ENCODE measurements at places on chromosomes 5 and 9.

DNA sequence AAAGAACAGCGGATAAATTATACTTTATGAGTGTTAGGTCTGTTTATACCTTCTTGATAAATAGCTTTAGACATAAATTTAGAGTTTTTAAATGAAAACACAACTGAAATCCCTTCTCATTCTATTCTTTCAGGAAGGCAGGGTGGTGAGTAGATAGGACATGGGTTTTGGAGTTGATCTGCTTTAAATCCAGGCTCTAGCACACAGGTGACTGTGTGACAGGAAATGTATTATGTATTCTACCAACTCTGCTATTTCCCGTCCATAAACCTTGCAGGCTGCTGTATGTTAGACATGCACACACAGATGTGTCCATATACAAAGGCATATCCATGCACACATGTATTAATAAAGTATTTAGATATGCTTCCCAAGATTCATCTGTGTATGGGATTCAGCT, 19.3 kb upstream of the CARTPT start:
- DNase-seq: no peak

GRCh38 chr5:138789771-138790242, 36.6 kb downstream of the CTNNA1 start:
- peak; percentile 18 for DNase-seq

DNA sequence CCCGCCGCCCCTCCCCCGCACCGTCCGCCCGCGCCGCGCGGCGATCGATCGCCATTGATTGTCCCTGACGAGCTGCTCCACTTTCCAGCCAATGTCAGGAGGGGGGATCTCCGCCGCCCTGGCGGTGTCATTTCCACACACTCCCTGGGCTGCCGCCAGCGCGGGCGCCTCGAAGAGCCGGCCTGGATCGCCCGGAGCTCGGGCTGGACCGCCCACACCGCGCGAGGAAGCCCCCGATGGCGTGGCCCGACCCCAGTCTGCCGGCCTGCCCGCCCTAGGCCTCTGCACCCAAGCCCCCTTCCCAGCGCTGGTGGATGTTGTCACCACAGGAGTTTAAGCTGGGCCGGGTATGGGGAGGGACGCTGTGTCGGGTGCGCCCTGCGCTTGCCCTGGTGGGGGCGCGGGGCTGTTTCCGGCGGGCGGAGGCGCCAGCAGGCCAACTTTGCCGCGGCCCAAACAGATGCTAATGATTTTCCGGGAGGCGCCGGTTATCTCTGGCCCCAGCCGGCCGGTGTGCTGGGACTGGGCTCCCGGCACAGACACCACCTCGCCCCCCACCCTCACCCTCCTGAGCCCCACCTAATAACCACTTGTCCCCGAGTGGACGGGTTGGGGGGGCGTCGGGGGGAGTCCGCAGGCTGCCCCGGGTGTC, 10.6 kb upstream of the CXXC5 start:
- DNase-seq: peak; percentile 68

DNA sequence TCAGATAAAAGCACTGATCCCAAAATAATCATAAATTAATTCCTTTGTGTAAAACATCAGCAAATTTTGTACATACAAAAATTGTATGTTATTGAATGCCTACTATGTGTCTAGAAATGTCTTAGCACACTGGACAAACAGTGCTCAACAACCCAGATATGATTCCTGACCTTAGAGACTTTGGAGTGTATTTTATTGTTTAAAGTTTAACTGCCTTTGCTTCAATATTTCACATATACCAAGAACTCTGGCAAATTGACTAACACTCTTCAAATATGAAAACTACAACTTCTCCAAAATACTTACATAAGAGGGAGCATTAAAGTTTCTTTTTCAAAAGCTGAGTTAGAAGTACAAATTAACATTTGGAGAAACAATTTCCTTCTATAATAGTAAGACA, 231.9 kb downstream of the MLLT3 start:
- DNase-seq: no peak

- DNase-seq: no peak
These were observed 159.3 kb downstream of the NR3C1 start for GRCh38 chr5:143244000-143244736.

- DNase-seq: no peak
These were observed 238.0 kb upstream of the PTGER4 start for GRCh38 chr5:40441733-40442132.

- no peak for DNase-seq
These were observed 26.6 kb downstream of the DRD1 start for GRCh38 chr5:175417384-175417783.

DNA sequence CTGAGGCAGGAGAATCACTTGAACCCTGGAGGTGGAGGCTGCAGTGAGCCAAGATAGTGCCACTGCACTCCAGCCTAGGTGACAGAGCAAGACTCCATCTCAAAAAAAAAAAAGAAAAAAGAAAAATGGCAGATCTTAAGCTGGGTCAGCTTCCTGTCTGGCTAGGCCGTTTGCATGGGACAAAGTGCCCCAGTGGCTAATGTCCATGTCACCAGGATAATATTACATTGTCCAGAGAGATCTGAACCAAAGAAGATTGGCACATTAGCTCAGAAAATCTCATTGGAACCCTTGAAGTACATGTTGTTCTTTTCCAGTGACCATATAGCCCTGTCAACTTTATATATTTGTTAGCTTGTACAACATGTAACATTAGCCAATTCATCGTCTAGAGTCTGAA, 59.2 kb upstream of the DAB2IP start:
- DNase-seq: no peak

- DNase-seq: no peak
These were observed 80.5 kb downstream of the SMIM15 start for GRCh38 chr5:61081741-61082140.

DNA sequence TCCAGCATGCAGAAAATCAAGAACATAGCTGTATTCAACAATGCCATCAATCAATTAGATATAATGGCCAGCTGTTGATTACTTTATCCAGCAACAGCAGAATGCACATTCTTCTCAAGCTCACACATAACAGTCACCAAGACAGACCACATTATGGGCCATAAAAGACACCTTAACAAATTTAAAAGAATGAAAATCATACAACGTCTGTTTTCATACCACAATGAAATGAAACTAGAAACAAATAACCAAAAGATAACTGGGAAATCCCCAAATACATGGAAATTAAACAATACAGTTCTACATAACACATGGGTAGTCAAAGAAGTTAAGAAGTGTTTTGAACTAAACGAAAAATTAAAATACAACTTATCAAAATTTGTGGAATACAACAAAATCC, 130.9 kb upstream of the GNA14 start:
- no peak for DNase-seq

DNA sequence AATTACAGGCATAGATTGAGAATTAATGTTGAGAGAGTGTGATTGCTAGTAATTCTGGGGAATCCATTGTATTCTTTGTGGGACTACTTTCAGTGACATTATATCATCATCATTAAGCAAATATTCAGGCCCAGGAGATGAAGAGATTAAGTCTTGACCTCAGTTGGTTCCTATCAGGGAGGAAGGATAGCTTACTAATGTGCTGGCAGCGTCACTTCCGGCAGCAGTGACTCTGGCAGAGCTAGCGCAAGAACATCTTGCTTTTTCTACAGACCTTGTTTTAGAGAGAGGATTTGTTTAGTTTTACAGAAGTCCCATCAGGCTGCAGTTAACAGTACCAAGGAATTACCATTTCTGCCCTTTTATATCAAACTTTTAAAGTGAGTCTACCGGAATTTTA, 20.3 kb downstream of the OSTF1 start:
- DNase-seq: no peak

- no peak for DNase-seq
These were observed 202.1 kb downstream of the TSSK1B start for GRCh38 chr5:113232667-113233066.

DNA sequence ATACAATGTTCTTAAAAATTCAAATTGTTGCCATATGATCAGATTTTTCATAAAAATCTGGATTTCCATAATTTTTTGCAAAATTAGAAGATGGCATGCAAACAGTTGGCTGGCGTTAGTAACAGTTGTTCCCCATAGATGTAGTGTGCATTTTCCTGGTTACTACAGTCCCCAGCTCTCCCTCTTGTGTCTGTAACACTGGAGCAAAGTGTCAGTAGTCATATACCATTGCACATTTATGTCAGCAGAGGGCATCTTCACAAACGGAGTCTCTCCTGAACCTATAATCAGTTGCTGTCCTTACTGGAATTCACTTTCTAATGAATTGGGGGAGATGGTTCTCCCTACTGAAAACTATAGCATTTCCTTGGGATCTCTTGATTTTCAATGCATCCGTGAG, 44.7 kb upstream of the DMAC1 start:
- no peak for DNase-seq

DNA sequence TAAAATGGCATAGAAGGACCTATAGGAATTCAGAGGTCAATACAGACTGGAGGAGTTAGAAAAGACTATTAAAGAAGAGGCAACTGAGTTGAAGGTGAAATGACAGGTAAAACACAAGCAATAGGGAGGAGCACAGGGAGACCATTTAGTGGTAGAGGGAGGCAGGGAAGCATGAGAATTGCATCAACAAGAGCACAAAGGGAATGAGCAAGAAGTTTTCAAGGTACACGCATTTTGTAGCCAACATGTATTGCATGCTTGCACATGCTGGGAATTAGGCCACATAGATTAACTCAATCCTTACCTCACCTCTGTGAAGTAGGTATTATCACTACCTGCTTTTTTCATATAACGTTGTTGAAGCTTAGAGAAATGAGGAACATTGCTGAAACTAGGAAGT, 42.3 kb downstream of the PLPP1 start:
- no peak for DNase-seq

DNA sequence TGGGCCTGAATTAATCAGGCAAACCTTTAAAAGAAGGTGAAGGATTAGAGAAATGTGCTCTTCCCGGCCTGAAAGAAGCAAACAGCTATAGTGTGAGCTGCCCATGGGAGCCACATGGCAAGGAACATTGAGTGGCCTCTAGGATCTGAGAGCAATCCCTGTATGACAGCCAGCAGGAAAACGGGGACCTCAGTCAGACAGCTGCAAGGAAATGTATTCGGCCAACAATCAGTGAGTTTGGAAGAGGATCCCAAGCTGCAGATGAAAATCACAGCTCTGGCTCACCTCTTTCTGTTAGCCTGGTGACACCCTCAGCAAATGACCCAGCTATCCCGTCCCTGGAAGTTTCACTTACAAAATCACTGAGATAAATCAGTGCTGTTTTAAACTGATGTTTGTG, 309.2 kb downstream of the SH3GL2 start:
- no peak for DNase-seq

DNA sequence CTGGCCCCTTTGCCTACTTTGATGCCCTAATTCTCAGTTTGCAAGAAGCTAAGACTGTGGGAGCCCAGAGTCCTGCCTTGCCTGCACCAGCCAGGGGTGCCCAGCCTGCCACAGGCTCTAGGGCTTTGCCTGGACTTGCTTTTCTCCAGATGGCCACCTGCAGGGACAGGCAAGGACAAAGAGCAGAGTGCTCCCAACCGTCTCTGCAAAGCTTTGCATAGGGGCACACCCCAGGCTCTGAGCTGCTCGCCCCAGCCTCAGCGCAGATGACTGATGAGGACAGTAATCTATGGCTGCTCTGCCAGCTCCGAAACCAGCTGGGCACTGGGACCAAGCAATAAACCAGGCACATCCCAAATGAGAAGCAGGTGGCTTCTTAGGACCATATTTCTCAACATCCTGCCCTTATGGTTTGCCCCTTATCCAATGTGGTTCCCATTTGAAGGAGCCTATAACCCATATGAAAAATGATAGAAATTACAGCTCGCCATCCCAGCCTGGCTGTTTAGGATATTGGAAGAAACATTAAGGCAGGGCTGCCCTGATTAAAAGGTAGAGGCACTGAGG, 25.4 kb upstream of the TCF7 start:
- DNase-seq: no peak

DNA sequence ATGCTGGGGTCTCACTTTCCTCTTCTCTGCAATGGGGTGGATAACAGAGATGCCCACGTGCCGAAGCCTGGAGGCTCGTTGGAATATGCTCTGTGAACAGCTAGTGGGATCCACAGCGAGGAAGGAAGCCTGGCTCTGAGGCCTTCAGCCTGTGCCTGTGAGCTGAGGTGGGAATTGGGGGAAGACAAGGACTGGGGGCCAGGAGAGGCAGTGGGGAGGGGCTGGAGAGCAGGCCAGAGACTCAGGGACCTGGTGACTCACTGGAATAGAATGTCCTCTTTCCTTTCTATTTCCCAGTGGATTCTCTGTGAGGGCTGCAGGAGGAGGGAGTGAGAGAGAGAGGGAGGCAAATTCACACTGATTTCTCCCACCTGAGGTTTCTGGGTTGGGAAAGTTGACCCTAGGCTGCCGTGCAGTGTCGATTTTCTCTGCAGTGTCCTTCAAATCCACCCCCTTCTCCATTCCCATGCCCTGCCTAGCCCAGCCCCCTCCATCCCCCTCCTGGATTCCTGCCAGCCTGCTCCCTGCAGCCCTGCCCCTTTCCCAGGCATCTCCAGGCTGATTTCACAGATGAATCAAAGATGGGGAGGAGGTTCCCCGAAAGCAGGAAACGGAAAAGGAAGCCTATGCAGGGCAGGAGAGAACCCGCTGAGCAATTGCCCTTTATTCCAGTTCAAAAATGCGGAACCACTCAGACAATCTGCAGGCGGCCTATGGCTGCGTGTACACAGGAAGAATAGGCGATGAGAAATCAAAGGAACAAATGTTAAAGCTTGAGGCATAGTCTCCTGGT, 1.4 kb upstream of the SPAAR start:
- DNase-seq: no peak

GRCh38 chr9:109602987-109603386, 104.9 kb upstream of the PTPN3 start:
- DNase-seq: no peak

- DNase-seq: no peak
These were observed 31.6 kb downstream of the CDH6 start for GRCh38 chr5:31225118-31225517.

Measured in hippocampal formation (tissue), 2 donors.